Activated CD4-positive, alpha-beta T cell treated with anti-CD3 and anti-CD28 coated beads for 24 hours (primary cell): ENCODE measurements at places on chromosomes 5 and 9.

DNA sequence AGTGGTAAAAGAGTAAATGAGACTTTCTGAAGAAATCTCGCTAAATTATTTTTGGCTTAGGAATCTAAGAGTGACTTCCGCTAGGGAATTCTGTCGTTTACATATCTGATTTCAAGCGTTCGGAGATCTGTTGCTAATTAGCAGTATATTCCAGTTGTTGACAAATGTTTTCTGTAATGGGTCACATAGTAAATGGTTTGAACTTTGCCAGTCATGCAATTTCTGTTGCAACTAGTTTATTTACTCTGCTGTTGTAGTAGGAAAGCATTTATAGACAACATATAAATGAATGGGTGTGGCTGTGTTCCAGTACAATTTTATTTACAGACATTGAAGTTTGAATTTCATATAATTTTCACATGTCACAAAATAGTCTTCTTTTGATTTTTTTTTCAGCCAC is 57.4 kb upstream of the JAK2 start:
- DNase-seq, result no peak

- no peak for DNase-seq
Observed at GRCh38 chr5:160869989-160870521, 18.0 kb upstream of the ATP10B start.

DNA sequence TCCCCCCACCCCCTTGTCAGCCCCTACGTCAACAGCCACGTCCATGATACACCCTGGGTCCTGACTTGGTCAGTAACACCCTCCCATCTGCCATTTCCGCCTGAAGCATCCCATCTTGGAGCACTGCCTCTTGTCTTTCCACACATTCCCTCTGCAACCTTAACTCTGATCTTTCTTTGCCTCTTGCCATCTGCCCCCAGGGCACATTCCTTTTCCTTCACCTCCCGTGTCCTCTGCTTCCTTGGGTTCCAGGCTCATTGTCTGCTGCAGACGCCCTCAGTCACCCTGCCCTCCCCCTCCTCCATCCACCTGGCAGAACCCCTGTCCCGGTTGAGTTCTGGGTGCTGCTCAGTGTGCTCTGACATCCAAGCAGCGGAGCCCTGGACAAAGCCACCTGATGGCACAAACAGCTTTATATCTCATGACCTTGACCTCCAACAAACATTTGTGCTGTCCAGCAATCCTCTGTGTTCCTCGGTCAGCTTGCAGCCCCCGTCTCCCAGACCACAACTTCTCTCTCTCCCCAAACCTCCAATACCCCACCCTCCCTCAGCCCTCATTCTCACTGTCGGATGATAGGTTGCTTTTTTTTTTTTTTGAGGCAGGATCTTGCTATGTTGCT is 97.7 kb upstream of the IER5L start:
- no peak for DNase-seq

DNA sequence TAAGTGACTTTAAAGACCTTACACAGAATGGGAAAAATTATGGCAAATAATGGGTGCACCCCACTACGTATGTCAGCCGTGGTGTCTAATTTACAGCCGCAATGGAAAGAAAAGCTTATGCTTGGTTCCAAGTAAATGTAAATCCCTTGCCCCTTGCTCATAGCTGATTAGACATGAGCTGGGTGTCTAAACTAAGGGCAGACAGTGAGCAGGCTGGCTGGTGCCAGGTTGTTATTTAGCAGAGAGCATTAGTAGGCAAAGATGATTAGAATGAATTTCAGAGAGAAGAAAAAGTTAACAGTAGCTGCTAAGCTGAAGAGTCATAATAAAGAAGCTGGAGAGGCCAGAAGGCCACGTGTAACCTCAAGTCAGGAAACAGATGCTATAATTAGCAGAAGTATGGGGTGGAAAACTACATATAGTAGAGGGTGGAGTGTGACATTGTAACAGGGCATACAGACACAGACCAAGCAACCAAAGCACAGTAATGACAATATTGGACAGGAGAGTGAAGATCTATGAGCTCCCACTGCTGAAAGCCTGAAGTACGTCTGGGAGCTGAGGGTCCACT is 257.7 kb downstream of the MCTP1 start:
- DNase-seq, result no peak

GRCh38 chr5:59193616-59194319 is 610.9 kb downstream of the RAB3C start:
- no peak for DNase-seq

- no peak for DNase-seq
Observed at GRCh38 chr9:118896324-118897000, 472.8 kb downstream of the BRINP1 start.

DNA sequence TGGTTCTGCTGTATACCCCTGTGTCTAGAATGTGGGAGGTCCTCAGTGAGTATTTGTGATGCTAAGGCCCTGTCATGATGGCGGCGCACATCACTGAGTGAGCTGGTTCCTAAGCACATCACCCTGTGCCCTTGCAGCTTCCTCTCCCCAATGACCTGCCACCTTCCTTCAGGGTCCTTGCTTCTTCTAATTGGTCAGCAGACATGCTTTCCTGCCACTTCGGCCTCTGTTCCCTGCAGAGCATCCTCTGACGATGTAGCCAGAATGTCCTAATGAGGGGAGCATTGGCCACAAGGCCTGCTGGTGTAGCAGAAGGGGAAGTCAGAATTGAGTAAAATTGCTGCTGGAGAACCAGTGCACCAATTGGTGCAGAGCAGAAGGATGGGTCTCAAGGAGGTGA is 31.1 kb upstream of the ANGPTL2 start:
- DNase-seq, result no peak

DNA sequence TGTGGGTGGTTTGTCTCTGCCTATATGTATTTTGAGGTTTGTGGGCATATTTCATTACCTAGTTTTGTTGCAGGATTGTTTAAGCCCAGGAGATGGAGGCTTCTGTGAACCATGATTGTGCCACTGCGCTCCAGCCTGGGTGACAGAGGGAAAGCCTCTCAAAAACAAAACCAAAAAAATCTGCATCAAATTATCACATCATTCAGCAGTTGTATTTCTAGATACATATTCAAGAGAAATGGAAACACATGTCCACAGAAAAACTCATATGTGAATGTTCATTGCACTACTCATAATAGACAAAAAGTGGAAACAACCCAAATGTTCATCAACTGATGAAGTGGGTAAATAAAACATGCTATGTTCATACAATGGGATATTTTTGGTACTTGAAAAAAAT is 29.9 kb downstream of the HSPA4 start:
- DNase-seq, result no peak

- DNase-seq, result no peak
Observed at GRCh38 chr9:136577941-136578625, 32.2 kb upstream of the NOTCH1 start.

GRCh38 chr9:89473762-89474469 is 24.0 kb downstream of the SEMA4D start:
- DNase-seq, result no peak

DNA sequence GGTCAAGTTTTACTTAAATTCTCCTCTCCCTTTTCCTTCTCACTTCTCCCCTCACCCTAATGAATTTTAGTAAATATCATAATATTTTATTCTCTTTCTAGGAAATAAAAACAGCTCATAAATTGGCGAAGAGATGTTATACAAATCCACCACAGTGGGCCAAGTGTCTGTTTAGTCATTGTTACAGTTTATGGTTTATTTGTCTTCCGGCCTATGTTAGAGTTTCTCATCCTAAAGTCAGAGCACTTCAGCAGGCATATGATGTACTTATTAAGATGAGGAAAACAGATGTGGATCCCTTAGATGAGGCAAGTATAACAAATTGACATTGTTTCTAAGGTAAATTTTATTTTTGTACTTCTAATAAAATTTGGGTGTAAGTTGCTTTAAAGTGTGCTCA is 48.2 kb downstream of the RPS6 start:
- DNase-seq, result no peak

DNA sequence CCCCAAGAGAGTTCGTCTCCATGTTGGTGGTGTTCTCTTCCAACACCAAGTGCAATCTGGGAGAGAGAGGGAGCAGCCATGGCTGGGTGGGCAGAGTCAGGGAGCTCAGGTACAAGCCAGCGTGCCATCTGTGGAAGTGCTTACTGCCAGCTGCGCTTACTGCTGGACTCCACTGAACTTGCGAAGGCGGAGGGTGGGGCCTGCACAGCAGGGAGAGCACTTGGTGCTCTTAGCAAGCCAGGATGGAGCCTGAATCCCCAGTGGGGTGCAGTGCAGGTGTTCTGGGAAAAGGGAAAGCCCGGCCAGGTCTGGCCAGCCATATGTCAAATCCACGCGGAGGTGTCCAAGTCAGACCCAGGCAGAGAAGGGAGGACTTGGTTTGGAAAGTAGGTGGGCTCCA is 142.0 kb downstream of the FANCC start:
- DNase-seq, result no peak

DNA sequence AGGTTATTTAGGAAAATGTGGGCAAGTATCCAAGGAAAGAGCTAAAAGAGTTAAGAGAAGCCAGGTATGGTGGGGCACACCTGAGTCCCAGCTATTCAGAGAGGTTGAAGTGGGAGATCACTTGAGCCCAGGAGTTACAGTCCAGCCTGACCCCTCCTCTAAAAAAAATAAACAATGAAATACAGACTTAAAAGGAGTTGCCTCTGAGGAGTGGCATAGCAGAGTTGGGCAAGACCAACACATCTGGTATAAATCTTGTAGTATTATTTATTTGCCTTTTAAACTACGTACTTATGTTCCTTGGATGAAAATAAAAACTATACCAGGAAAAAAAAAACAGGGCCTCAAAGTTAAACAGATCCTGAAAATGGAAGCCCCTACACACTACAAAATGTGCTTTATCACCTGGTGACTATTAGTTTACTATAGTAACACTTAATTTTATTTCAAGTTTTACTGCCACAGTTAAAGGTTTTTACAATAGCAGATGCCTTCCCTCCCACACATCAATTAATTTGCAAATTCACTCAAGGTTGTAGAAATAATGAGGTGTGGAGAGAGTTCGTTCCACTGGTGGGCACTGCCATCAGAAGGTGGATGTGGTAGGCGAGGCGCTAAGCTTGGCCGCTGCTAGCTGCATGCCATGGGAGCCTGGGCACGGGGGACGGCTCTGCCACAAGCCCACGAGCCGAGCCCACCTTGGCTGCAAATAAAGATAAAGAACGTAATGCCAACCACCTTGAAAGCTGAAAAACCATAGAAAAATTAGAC is 48.0 kb downstream of the MED27 start:
- no peak for DNase-seq

GRCh38 chr5:27308153-27308552 is 269.8 kb upstream of the CDH9 start:
- DNase-seq, result no peak

GRCh38 chr5:15014809-15015208 is 143.2 kb upstream of the ANKH start:
- DNase-seq, result no peak

- no peak for DNase-seq
Observed at GRCh38 chr5:122719991-122720746, 54.7 kb upstream of the SNX2 start.

DNA sequence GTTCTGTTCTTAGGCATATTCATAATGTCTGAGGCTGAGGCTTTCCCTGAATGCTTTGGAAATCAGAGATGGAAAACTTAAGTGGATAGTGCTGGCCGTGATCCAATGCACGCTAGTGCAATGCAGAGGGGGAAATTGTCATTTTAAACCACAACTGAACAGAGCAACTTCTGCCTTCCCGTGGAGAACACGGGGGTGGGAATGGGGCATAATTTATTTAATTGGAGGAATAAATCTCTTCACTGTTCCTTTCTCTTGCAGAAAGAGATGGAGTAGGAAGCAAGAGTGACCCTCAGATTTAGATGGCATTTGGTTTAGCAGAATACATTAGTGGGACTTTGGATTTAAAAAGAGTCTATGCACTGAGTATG is 22.9 kb upstream of the NREP start:
- DNase-seq, result no peak

DNA sequence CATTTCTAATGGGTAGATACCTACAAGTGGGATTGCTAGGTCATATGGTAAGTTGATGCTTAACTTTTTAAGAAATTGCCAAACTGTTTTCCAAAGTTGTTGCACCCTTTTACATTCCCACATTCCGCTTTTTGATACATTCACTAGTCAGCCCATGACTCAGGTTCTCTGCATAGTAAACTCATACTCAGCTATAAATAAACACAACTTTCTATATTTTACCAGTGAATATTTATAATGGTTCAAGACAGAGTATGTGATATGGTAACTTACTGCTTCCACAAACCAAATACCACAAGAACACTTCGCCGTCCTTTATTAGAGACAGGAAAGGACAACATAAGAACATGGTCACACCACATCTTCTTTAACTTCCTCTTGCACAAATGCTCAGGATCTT is 54.0 kb downstream of the PLPP1 start:
- no peak for DNase-seq

DNA sequence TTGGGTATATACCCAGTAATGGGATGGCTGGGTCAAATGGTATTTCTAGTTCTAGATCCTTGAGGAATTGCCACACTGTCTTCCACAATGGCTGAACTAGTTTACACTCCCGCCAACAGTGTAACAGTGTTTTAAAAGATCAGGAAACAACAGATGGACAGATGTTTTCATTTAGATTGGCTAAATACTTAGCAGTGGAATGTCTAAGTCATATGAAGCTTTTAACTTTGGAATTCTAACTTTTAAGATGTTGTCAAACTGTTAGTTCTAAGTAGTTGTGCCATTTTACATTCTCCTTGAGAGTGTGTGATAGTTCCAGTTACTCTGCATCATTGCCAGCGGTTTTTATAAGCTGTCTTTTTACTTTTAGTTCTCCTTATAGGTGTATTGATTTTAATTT is 688.8 kb downstream of the SEMA5A start:
- no peak for DNase-seq

DNA sequence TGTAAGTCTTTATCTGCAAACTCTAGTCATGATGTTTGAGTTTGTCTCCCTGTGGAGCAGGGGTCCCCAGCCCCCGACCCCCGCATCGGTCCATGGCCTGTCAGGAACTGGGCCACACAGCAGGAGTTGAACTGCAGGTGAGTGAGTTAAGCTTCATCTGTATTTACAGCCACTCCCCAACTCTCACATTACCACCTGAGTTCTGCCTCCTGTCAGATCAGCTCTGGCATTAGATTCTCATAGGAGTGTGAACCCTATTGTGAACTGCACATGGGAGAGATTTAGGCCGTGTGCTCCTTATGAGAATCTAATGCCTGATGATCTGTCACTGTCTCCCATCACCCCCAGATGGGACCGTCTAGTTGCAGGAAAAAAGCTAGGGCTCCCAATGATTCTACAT is 7.0 kb downstream of the C9orf85 start:
- no peak for DNase-seq

- no peak for DNase-seq
Observed at GRCh38 chr9:129390541-129390940, 212.5 kb upstream of the IER5L start.

GRCh38 chr5:109155625-109156024 is 254.1 kb downstream of the PJA2 start:
- no peak for DNase-seq
